HFFc6 (cell line): ENCODE measurements at places on chromosomes 2 and 18. TPM values are rescaled to one million over a fixed set of nuclear protein-coding genes. Genes with fewer than 3 reads are reported as not detected.

TSPYL6 gene
- not detected in 3 replicates for total RNA-seq

UNC80 gene
- not detected in 3 replicates for total RNA-seq

GRCh38 chr2:104944495-104944894 is 90.6 kb downstream of the POU3F3 start:
- DNase-seq, result peak; percentile 1

DNA sequence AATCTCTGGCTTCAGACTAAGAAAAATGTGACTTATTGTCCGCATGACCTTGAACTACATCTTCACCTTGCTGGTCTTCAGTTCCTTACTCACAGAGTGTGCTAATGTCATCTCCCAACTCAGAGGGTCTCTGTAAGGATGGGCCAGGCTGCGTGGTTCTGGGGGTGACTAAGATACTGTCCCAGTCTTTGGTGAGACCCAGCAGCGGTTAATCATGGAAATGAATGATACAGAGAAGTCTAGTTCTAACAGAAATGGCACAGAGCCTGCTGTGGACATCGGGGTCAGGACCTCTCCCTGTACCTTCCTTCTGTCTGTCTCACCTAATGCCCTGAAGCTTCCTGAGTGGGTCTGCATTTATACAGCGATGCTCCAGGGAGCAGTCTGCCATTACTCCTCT is 662.7 kb upstream of the HS6ST1 start:
- DNase-seq, result no peak

GRCh38 chr2:42658306-42658705 is 89.9 kb downstream of the MTA3 start:
- DNase-seq, result no peak

DNA sequence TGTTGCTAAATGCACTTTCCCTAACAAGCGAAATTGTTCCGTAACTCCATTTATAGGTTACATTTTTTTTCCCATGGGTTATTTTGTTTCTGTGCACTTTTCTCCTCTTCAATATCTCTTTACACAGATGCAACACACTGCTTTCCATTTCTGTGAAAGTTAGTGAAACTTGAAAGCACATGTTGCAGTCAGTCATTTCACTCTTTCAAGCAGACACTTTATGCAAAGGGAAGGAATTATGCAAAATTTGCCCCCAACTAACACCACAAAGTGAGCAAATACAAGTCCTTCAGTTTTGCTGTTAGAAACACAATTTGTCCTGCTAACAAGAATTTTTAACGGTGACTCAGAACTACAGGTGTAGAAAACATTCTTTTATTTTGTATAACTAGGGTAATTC is 124.8 kb downstream of the PTH2R start:
- no peak for DNase-seq

DNA sequence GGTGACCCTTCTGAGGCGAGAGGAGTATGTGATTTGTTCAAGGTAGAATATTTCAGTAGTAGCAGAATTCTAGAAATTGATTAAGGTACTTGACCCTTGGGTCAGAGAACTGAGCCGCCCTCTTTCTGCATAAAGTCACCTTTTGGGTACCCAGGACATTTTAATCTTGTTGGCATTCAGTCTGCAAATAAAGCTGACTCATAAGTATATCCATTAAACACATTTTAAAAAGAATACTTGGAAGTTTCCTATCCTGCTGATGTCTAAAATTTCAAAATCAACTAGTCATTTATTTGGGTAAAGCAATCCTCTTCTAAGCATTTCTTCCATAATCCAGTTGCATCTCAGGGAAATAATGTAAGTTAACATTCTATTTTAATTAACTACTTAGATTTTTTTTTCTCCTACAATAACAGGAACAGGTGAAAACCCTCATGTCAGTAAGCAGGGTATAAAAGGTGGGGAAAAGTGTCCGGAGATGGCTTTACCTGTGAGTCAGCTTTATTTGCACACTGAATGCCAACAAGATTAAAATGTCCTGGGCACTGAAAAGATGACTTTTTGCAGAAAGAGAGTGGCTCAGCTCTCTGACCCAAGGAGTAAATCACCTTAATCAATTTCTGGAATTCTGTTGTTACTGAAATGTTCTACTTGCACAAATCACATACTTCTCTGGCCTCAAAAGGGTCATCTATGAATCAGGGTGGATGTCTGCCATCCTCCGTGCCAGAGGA is 78.7 kb upstream of the ITGA6 start:
- no peak for DNase-seq

- no peak for DNase-seq
Observed at GRCh38 chr2:189168856-189169499, 10.6 kb downstream of the COL5A2 start.
